ENCODE measurements at places on chromosomes 7 and 10.

DNA sequence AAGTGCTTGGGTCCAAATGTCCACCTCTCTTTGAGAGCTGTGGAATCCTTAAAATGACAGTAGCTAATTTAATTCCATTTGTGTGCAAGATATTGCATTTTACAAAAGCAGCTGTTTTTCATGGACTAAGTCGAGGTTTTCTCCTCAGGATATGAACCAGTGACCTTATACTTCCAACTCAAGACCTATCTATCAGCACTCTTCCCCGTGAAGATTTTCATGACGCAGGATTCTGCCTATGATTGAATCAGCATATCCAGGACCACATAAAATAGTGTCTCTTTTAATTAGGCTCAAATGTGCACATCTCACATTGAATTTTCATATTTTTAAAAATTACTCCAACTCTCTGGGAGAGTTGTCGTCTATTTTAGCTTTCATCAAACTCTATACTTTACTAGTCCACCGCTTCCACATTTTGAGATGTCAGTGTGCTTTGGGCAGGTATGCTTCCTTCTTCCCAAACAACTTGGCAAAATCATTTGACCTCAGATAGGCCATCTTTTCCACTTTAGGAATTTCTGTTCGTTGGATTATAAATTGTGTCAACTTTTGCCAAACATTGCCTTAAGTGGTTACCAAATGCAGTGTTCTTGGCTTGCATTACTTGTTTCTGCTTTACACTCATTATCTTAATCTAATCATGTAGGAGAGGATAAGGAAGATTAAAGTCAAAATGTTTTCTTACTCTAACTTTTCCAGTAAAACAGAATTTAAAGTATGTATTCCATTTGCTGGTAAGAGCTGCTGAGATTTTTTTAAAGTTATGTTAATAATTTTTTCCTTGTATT is 39.4 kb downstream of the SEMA3A start:
- no peak for ATAC-seq

GRCh38 chr7:74544706-74545469 is 91.2 kb downstream of the GTF2IRD1 start:
- ATAC-seq = peak; percentile 73

DNA sequence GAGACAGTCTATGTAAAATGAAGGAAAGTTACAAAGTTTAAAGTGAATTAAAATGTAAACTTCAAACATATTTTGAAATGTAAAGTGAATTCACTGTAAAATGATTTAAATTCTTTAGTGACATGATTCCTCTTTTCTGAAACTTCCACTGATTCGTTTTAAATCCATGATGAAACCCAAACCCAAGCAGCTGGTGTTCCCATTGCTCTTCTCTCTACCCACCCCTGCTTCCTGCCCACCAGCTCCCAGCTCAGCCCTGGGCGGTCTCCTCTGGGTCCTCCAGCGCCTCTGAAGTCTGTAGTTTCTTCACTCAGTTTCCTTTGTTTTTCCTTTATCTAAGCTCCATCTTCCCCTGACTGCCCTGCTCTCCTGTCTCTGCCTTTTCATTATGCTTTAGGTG is 175.9 kb downstream of the SNX10 start:
- no peak for ATAC-seq

- no peak for ATAC-seq
Measured at GRCh38 chr10:1198453-1199344, 142.5 kb downstream of the WDR37 start.

GRCh38 chr10:1596482-1597099 is 140.7 kb downstream of the ADARB2 start:
- ATAC-seq = no peak

- no peak for ATAC-seq
Measured at GRCh38 chr10:4353964-4354363, 472.0 kb upstream of the AKR1E2 start.

DNA sequence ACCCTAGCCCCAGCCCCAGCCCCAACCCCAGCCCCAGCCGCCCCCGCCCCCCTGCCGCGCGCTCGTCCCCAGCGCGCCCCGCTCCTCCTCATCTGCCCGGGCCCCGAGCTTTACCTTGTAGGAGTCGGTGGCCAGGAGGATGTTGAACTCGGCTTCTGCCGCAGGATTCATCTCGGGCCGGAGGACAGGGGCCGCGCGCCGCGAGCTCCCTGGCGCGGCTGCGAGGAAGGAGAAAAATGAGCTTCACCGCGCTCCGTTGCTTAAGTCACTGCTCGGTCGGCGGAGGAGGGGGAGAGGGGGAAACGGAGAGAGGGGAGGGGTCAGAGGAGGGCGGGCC is at the start of gene NAMPT:
NAMPT (minus strand) TSS at position 270 of the 337 bp plus-strand sequence; CDS start at position 171, 99 bp downstream.
- ATAC-seq = no peak

- ATAC-seq = no peak
Measured at GRCh38 chr10:94358480-94358879, 4.3 kb downstream of the NOC3L start.

- no peak for ATAC-seq
Measured at GRCh38 chr7:25711940-25712339, 440.1 kb upstream of the NFE2L3 start.

DNA sequence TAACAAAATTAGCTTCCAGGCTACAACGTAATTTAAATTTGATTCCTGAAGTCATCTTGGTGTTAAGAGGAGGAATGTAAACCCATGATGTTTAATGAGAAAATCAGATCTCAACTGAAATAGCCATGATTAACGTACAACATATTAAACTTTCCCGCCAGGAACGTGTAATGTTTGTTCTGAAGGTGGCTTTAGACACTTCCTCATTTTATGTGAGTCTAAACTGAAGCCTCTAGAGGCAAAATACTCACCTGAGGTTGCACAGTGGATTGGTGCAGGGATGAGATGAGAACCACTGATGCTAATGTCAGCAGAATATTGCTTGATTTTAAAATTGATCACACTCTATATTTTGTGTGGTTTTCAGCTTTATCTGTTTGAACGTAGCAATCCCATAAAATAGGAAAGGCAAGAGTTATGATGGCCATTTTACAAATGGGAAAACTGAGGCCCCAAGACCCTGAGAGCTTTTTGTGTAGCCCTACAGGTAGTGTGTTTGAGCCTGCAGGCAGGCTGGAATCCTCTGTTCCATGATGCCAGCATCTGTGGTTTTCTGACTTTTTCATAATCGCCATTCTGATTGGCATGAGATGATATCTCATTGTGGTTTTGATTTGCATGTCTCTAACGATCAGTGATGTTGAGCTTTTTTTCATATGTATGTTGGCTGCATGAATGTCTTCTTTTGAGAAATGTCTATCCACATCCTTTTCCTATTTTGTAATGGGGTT is 243.7 kb upstream of the BMPER start:
- ATAC-seq = no peak

- peak; percentile 36 for ATAC-seq
Measured at GRCh38 chr10:63588436-63589167, 67.4 kb downstream of the REEP3 start.

DNA sequence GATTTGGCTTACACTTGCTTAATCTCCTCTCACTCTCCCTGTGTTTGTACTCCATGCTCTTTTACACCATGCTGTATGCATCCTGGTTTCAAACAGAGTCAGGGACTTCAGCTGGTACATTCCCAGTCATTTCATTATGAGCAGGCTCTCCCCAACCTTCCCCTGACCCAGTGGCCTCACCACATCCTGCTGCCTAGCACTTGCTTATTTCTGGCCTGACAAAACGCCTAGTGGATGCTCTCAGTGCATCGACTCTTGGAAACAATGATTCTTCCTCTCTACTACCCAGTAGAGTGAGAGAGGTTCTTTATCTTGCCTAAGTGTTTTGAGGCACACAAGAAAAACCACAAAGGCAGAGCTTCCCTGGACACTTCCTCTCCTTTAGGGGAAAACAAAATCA is 63.4 kb downstream of the CAV1 start:
- no peak for ATAC-seq

GRCh38 chr7:12815426-12815825 is 128.0 kb downstream of the ARL4A start:
- ATAC-seq = no peak

GRCh38 chr7:22726907-22727713 is at the start of gene IL6:
IL6 (plus strand) TSS chr7:22727200; CDS start chr7:22727263, 63 bp downstream.
- peak; percentile 69 for ATAC-seq

GRCh38 chr10:60488111-60488669 is 98.5 kb upstream of the ANK3 start:
- ATAC-seq = no peak

DNA sequence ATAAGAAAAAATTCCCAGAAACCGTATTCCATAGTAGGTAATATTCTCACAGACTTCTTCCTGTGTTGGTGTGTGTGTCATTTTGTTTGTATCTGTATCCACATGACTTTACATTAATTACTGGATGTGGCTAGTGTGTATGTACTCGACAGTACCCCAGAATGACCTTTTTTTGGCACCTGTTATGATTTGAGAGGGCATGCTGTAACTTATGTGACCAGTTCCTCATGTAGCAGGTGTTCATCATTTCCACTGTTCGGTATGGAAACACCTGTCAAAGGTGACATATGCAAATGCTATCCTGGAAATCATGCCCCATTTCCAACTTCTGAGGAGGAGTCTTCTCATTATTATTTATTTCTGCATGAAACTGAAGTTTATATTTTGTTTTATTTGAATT is 89.3 kb downstream of the ZMYND11 start:
- no peak for ATAC-seq

DNA sequence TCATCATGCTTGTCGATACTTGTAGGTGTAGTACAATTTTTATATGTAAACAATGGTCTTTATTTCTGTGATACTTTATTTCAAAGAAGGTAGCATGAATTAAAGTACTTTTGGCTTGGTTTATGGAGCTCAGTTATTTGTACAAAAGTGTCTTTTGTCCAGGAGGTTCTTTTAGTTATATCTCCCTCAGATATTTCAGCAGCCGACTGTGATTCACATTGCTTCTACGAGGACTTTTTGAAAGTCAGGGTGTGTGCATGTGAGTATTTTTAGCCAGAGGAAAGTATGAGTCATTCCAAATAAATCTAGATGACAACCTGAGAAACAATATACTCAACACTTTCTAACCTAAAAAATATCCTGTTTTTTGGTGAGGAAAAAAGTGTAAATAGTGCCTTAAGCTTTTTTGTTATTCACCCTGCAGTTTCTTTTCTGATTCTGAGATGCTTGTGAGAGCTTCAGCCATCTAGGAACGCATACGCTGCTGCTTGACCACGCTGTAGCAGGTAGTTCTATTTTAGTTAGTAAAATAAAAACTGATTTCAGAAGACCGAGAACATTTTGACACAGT is 595 bp upstream of the SUN1 start:
- ATAC-seq = peak; percentile 67
